ENCODE measurements at places on chromosomes 1 and 21.

DNA sequence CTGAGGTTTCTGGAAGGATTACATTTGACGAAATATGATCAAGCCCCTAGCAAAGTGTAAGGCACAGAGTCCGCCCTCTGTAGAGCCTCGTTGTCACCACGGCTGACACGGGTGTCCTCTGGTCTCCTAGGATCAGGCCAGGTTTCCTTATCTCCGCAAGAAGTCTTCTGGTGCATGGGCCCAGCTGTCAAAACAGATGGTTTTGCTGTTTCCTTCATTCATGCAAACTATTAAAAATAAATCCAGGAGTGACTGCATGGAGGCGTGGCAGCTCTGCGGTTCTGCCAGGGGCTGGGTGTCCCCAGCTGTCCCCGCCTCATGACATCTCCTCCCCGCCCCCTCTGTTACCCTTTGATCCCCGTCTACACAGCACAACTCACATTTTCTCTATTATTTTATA, 209.0 kb downstream of the DYRK1A start:
- no peak for DNase-seq

GRCh38 chr1:60068393-60069045, 5.1 kb downstream of the C1orf87 start:
- no peak for DNase-seq

GRCh38 chr21:17455028-17455353, 57.9 kb upstream of the CXADR start:
- no peak for DNase-seq

DNA sequence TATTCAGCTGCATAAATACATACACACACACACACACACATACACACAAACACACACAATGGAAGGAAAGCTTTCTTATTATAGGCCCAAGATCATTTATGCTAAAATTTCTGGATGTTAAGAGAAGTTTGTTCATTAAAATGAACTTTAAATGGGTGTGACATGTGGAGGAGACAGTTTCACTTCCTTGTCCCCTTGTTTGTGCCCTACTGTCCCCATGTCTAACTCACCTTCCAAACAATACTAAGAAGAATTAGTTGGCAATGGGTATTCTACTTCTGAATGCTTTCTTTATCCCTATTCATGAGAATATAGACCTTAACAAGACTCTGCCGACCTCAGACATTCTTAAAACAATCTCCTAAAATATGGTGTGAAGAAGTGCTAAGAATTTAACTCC, 63.5 kb upstream of the NRIP1 start:
- no peak for DNase-seq

DNA sequence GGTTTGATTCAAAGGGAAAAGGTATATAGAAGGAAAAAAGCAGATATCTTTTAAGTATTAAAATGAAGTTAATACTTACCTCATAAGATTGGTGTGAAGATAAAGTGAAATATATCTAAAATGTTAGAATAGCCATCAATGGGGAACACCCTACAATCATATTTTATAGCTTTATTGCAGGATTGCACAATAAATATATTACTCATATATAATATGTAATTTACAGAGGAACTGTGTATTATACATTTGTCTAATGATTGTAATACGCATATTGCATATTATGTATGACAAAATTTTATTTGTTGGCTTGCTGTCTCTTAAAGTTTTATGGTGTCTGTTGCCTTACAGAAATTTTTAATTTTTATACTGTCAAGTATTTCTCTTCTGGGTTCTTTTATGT, 47.8 kb downstream of the UCHL5 start:
- no peak for DNase-seq
